C1 segment of cervical spinal cord (tissue), 14 donors: ENCODE measurements at places on chromosomes 12 and 14.

GRCh38 chr12:92745856-92746550 is 43.2 kb downstream of the PLEKHG7 start:
- DNase-seq: peak; percentile 48

- no peak for DNase-seq
Measured at GRCh38 chr12:2171672-2172426, 119.1 kb downstream of the CACNA1C start.

- DNase-seq: no peak
Measured at GRCh38 chr14:77177702-77178101, 3.9 kb upstream of the TMEM63C start.

GRCh38 chr12:44015333-44015941 is 179.6 kb downstream of the TMEM117 start:
- no peak for DNase-seq

GRCh38 chr12:94140556-94140955 is 7.8 kb upstream of the PLXNC1 start:
- no peak for DNase-seq

DNA sequence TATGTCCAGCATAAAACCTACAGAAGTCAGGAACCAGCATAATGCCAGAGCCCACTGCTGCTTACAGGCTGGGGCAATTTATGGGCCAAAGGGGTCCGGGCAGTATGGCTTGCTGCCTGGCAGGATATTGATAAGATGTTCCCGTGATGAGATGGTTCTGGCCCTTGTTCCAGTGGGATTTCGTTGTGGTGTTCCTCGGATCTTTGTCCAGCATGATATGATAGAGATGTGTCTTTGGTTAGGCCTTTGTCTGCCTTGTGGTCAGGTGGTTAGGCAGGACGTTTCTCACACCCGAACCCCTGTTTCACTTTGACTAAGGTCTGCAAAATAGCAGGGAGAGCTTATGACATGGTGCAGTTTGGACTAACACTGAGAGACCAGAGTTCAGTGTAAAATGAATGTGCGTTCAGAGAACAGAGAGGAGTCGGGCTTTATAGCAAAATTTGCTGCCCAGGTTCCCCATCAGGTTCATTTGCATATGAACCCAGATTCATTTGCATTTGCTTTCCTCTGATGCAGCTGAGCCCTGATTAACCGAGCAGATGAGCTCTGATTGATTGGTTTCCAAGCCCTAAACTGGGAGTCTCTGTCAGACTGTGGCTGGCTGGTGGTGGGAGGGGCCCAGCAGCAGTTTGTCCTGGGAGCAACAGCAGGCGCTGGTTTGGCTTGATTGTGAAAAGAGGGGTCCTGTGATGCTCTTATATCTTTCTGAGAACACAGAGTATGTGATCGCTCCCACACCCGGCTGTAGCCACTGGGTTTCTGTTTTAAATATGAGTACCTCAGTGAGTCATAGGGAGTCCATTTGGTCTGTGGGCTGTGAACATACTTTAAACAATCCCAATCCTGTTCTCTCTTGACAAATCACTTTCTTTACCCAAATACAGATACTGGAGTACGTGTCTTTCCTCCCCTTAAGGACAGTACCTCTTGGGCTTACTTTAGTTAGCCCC is 156.3 kb upstream of the PZP start:
- no peak for DNase-seq

GRCh38 chr14:103100281-103101121 is 6.0 kb downstream of the EXOC3L4 start:
- no peak for DNase-seq

- no peak for DNase-seq
Measured at GRCh38 chr12:113170926-113171325, 14.4 kb downstream of the DDX54 start.

GRCh38 chr12:18461758-18462157 is 200.4 kb downstream of the PIK3C2G start:
- DNase-seq: no peak

DNA sequence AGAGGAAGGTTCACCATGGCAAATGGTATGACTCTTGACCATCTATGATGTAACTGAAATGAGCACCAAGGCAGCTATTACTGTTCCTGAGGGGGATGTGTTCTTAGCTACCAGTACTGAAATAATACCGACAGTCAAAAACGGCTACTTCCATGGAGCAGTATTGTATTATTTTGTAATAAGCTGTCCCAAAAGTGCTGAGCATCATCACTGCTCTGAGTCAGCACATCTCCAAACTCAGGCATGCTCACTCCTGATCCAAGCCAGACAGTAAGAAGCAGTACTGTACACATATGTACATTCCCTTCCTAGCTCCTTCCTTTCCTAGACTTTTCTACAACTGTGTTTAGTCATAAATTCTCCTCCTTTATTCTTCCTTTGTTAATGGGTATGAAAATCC is 8.6 kb downstream of the VTI1B start:
- DNase-seq: no peak
